ENCODE measurements at places on chromosomes 7 and 10.

- DNase-seq: no peak
Measured at GRCh38 chr10:101919026-101919770, 75.6 kb upstream of the KCNIP2 start.

GRCh38 chr10:106815427-106816043 is 349.0 kb downstream of the SORCS1 start:
- no peak for DNase-seq

- no peak for DNase-seq
Measured at GRCh38 chr7:5408777-5409176, 14.9 kb downstream of the TNRC18 start.

DNA sequence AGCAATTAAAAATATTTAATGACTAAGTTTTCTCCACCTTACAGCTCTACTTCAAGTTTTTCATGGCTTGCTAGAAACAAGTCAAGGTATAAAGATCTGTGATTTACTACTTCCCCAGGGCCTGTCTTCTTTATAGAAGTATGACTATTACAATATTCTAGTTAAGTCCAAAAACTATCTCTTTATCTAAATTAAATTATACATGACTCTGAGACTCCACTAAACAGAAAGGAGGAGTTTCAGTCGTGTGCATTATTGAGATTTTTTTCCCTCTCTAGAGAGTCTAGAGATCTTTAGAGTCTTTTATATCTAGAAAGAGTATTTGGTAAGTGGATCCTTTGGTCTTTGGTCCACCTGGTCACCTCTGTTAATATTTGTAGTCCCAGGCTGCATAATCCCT is 100.7 kb downstream of the SEMA3E start:
- DNase-seq: no peak

DNA sequence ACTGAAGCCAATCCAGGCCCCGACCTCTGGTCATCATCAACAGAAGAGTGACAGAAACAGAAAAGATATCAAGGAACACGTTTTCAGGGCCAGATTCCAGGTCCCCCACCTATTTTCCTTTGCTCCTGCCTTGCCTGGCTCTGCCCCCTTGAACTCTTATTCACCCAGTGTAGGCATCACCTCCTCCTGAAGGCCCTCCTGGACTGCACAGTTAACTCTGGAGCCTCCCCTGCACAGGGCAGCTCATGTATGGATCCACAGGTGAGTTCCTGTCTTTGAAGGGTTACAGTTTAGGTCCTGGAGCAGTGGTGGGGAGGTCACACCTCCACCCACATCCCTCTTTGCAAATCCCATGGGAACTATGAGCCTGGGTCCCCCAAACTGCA is 163.3 kb upstream of the TNRC18 start:
- no peak for DNase-seq

GRCh38 chr7:117048114-117048866 is 95.0 kb downstream of the ST7 start:
- DNase-seq: no peak

DNA sequence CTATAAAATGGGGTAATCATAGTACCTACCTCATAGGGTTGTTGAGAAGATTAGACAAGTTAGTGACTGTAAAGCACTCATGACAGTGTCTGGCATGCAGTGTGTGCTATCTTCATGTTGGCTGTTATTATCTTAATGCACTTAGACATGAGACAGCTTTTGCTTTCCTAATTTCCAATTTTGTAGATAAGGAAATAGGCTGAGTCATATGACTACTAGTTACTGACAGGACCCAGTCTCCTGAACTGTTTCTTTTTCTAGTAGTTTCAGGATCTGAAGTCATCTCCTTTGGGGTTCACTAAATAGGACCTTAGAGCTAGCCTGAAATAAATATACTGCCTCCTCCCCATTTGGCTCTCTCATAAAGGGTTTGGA is 74.2 kb downstream of the SNX10 start:
- DNase-seq: no peak

DNA sequence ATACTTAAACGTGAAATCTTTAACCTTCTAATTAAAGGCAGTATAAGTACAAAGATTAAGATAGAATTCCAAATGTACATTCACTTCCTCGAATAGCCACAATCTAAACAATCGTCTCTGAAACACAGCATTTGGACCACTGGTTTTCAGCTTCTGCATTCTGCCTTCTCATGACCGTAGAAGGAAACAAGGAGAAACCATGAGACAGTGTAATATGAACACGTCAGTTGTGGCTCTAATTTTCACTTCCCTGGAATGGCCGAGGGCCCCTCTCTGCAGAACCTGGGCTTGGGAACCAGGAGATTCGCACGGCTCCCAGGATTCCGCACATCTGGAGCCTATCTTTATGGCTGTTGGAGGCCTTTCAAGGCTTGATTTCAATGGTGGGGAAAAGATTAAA is 189.3 kb downstream of the KLF6 start:
- no peak for DNase-seq

- peak; percentile 91 for DNase-seq
Measured at GRCh38 chr10:89701242-89702120, at the start of gene KIF20B. Gene KIF20B (plus strand): TSS chr10:89701590. CDS start chr10:89705295, 3,705 bp downstream.

DNA sequence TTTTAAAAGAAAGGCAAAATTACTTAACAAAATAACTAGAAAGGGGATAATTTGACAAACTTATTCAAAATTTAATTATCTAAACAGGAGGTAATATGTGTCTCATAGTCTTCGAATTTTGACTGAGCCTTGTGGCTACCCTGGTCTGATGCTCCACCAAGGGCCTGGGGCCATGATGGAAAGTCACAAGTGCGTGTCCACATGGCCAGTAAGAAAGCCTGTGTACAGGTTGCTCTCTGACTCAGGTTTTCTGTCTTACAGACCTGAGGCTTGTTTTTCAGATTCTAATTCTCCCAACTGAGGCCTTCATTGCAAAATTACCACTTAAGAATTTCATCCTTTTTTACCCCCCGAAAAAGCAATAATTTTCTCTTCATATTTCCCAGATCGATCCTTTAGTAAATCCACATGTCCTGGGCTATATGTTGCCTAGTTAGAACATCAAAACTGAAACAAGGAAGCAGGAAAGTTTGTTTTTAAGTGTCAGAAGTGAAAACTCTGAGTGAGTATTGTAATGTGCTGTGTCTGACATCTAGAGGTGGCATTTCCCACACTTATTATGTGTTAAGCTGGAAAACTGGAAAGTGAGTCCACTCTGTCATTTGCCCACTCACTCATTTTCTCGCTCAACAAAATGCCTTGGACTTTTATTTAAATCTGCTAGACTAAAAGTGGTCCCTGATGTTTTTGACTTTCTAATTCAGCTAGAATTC is 10.0 kb downstream of the CYP3A43 start:
- no peak for DNase-seq

DNA sequence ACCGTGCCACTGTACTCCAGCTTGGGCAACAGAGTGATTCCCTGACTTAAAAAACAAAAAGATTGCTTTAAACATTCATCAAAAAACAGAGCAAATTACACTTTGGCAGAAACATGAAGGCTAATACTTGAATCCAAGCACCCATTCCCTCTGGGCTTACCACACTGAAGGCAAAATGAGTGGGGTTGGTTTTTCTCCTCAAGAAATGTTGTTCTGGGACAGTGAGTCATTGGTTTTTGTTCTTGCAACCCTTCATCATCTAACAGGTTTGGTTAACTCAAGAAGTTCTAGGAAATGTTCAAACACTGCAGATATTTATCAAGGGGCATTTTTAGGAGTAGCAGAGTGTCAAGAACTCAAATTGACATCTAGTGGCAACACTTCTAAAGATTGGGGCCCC is 60.5 kb downstream of the KIAA1217 start:
- DNase-seq: no peak

DNA sequence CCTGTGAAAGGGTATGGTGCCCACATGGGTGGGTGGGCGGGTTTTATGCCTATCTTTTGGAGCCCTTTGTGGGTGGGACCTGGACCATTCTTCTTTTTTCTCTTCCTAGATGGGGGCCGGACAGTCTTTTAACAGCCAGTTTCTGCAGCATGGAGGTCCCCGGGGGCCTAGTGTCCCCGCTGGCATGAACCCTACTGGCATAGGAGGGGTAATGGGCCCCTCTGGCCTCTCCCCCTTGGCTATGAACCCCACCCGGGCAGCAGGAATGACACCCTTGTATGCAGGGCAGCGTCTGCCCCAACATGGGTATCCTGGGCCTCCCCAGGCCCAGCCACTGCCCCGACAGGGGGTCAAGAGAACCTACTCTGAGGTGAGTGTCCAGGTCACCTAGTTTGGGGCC is 9.1 kb downstream of the ZMIZ2 start:
- no peak for DNase-seq

GRCh38 chr10:110973400-110973799 is 54.0 kb downstream of the SHOC2 start:
- DNase-seq: no peak

- no peak for DNase-seq
Measured at GRCh38 chr10:815338-816090, 116.0 kb downstream of the LARP4B start.

DNA sequence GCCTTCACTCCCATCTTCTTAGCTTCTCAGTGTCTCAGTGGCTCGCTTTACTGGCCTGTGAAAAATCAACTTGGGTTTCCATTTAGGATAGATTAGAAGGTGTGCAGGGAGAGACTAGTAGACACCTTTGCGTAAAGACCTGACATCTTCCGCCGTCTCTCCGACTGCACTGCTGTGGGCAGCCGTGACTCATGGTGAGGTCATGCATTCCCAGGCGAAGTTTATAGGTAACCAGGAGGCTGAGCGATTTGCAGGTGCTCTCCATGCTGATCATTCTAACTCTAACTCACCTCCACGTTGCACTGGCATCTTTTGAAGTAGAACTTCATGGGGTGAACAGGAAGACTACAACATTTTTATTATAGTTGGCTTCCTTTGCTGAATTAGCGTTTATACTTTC is 68.0 kb upstream of the ZNF438 start:
- no peak for DNase-seq

GRCh38 chr7:8379264-8379663 is 54.1 kb upstream of the NXPH1 start:
- DNase-seq: no peak

DNA sequence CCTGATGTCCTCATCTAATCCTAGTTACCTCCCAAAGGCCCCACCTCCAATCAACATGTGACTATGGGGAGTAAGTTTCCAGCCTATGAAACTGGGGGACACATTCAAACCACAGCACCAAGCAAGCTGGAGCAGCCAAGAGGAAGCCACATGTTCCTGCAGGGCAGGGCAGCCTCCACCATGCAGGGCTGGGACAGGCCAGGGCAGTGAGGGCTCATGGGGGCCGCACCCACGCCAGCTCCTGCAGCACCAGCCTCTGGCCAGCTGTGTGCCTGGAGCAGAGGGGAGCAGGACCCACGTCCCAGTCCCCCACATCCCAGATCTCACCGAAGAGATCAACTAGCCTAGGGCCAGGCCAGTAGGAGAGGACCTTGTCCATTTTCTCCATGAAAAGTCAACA is 85.9 kb upstream of the INSIG1 start:
- no peak for DNase-seq

- no peak for DNase-seq
Measured at GRCh38 chr10:48879451-48879850, 60.2 kb downstream of the LRRC18 start.

GRCh38 chr10:686155-686931 is 3.1 kb downstream of the DIP2C start:
- no peak for DNase-seq

GRCh38 chr7:77247206-77247850 is 47.7 kb upstream of the FGL2 start:
- DNase-seq: peak; percentile 69

DNA sequence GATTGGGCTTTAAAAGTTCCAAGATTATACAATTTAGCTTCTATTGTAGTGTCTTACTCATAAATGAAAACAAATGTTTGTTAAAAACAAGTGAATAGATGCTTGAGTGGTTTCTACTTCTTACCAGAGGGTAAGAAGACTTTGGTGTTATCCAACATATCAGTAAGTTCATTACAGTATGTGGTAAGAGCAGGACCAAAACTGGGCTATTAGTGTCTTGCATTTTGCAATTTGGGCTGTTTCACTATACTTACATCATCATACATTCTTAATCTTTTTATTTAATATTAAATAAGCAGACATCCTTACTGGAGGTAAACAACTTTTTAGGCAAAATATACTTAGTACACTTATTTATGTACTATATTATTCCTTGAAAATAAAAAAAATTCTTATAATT is 248.4 kb upstream of the HGF start:
- DNase-seq: no peak

DNA sequence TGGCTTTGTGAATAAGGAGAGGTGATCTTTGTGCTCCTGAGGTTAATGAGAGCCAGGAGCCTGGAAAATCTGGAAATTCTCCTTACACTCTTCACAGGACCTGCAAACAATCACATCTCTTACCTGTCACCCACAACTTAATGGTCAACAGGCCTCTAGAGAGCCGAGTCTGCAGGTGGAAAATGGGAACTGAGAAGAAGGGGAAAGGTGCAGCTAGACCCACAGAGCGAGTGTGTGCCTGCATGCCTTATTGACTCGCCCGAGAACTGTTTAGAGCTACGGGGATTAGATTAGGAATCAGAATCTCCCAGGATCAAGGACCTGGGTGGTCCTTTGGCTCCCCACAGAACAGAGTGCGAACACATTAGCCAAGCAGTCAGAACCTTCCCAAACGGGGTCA is 329.6 kb downstream of the PTEN start:
- DNase-seq: no peak

GRCh38 chr10:47165711-47166404 is 134.1 kb upstream of the GDF10 start:
- no peak for DNase-seq

DNA sequence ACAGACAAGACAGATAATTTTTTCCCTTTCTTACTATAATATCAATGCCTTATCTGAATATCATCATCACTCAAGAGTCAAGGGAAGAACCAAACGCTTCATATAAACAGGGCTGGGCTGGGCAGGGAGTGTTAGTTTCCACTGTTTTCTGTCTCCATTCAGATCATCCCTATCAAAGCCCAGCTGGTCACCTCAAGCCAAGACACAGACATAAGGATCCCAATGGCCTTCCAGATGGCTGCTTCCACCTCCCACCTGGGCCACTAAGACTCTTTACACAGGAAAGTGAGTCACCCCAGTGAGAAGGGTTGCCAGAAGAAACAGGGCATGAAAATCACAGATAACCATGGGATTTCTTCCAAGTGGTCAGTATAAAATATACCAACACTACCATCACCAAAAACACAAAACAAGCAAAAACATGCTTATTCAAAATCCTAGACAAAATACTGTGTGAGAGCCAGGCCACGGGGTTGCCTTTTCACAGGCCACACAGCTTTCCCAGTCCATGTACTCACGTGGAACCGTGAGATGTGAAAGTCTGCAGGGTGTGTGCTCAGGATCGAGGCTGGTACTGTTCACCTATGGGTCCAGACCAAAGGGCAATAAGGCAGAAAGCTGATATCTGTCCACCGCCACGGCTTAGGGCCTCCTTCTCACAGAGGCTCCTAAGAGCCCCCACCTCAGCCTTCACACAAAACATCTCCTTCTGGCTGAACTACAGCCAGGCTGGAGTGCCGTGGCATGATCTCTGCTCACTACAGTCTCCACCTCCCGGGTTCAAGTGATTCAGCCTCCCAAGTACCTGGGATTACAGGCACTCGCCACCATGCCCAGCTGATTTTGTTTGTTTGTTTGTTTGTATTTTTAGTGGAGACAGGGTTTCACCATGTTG is 5.7 kb downstream of the PRSS1 start:
- DNase-seq: no peak
